ENCODE measurements at places on chromosomes 7 and 10.

- DNase-seq = no peak
Measured at GRCh38 chr7:112005205-112005775, 200.9 kb downstream of the DOCK4 start.

DNA sequence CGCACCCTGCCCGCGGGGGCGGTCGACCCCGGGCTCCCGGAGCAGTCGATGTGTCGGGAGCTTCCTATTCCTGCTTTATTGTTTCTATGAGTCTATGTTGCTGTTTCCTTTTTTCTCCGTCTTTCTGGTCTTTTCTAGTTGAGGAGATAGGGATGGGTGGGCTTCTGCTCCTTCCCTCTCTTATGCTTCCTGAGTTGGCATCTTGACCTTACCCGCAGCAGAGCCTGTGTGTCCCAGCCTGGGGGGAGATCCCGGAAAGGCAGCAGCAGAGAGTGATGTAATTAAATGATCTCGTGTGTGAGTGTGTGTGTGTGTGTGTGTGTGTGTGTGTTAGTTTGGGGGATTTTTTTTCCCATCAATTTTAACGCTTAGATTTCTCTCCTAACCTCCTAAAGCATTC is 486 bp upstream of the SORCS1 start:
- DNase-seq = no peak

DNA sequence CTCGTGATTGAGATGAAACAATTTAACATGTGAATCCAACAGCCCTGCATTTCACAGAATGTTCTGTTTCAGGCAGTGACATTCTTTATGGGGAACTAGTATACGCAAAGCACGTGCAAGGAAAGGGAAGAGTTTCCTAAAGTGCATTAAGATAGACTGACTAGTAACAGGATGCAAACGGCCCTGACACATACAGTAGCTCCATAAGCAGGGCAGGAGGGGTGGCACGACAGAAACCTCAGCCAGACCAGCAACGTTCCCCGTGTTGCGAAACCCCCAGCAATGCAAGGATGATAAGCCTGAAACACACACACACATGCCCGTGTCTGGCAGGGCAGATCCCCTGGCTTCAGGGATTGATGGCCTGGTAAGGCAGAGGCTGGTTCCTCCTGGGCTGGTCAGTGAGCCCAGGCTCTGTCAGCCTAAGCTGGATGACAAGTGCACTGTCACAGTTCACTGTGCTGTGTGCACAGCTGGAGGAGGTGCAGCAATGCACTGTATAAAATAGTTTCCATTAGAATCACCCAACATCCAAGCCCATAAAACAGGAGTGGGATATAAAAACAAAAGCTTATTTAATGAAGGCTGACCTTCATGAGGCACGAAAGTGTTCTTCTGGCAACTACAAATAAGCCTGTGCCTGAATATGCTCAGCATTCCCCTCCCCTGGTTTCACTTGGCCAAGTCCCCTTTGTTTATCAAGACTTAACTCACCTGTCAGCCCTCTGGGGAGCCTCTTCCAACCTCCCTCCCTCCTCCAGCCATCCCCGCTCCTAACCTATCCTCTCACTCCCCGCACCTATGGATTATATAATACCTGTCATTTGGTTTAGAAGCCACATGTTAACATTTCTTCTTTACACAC is 88.8 kb downstream of the GSAP start:
- no peak for DNase-seq

GRCh38 chr10:80443531-80443974 is 10.6 kb upstream of the TSPAN14 start:
- no peak for DNase-seq

DNA sequence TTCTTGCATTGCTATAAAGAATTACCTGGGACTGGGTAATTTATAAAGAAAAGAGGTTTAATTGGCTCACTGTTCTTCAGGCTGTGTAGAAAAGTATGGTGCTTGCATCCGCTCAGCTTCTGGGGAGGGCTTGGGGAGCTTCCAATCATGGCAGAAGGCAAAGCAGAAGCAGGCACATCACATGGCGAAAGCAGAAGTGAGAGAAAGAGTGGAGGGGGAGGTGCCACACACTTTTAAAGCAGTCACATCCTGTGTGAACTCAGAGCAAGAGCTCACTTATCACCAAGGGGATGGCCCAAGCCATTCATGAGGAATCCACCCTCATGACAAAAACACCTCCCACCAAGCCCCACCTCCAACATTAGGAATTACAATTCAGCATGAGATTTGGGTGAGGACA is 303.5 kb downstream of the OTUD1 start:
- DNase-seq = no peak

- no peak for DNase-seq
Measured at GRCh38 chr10:96690755-96691730, 29.3 kb downstream of the PIK3AP1 start.

DNA sequence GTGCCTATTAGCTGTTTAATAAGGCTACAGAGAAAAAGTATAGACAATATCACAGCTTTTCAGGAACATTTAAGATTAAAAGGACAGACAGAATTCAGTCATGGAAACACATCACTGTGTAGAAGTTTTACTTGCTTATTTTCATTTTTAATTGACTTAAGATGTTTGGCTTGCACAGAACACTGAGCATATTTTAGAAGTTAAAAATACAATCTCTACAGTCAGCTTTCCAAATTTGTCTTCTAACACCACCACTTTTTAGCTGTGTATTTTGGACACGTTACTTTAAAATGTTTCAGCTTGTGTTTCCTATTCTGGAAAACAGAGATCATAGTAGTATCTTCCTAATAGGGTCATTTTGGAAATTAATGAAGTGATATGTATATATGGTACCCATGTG is 11.8 kb downstream of the CFAP69 start:
- no peak for DNase-seq

- no peak for DNase-seq
Measured at GRCh38 chr7:67470256-67470751, 473.7 kb downstream of the TYW1 start.

Measured in smooth muscle cell of the brain vasculature (primary cell).